AG08395 (cell line): ENCODE measurements at places on chromosomes 5 and 9.

DNA sequence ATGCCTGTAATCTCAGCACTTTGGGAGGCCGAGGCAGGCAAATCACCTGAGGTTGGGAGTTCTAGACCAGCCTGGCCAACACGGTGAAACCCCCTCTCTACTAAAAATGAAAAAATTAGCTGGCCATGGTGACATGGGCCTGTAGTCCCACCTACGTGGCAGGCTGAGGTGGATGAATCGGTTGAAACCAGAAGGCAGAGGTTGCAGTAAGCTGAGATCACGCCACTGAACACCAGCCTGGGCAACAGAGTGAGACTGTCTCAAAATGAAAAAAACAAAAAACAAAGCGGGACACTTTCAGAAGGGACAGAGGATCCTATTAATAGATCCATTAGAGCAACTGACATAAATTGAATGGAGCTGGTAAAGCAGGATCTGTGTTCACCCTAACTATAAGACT, 89.6 kb upstream of the SGCD start:
- no peak for DNase-seq

DNA sequence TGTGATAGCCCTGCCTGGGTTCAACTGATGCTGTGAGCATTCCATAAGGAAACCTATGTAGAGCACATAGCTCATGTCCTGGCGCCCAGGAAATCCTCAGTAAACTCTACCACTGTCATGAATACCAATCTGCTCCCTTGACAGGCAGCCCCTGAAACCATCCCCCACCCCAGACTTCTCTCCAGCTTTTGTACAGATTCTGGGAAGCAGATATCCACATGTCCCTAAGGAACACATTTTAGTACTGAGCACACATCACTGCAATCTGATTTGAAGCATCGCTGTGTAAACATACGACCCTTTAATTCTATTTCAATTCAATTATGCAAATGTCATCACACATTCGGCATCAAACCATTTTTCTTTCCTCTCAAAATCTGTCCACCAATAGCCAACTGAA, 89.5 kb upstream of the FSTL4 start:
- no peak for DNase-seq

GRCh38 chr5:62259699-62260250, 46.2 kb upstream of the KIF2A start:
- DNase-seq, result no peak

- DNase-seq, result no peak
Observed at GRCh38 chr9:128902351-128903078, 18.3 kb upstream of the PHYHD1 start.

DNA sequence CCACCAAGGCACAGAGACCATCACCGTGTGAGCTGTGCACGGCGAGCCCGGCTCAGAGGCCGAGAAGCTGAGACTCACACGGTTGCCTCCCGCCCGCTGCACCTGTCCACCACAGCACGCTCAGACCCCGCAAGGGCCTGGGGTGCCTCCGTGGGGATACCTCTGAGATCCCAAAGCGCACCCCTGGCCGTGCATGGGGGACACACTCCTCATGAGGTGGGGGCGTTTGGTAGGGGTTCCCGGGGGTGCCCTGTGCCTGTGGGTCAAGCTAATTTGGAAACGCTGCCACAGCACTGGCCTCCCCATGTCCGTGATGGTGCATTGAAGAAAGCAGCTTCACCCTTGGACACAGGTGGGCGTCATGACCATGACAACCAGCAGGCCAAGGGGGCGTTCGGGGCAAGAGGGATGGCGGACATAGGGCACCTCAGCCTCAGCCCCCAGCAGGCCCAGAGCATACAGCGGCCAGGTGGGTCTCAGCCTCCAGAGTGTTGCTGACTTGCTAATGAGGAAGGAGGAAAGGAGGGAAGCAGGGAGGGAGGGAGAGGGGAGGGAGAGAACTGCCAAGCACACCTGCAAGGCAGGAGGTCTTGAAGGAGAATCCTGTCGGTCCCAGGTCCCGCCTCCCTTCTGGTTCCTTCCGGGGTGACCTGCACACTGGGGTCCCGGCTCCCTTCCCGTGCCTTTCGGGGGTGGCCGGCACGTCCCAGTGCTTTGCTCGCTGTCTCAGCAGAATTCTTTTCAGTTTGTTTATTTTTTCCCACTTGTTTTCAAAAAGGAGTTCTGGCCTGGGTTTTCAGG, 34.7 kb downstream of the GLT6D1 start:
- no peak for DNase-seq

- DNase-seq, result no peak
Observed at GRCh38 chr5:159645179-159645846, 271.0 kb upstream of the ADRA1B start.

GRCh38 chr9:115262477-115262876, 144.5 kb upstream of the TNC start:
- peak; percentile 67 for DNase-seq

DNA sequence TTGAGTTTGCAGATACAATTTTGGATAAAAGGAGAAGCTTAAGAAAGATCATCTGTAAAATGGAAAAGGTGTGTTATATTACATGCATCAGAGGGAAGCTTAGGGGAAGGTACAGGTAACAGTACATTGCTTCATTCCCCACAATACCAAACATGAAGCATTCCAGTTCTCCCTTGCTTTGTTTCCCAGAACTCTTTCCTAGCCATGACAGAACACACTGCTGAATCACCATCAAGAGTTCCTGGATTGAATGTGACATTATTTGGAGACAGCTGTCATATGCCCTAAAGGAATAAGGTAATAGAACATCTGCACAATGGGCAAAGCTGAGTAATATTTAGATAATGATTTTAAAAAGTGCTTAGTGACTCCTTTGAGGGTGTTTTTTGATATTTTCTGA, 303.5 kb upstream of the ST8SIA4 start:
- no peak for DNase-seq

DNA sequence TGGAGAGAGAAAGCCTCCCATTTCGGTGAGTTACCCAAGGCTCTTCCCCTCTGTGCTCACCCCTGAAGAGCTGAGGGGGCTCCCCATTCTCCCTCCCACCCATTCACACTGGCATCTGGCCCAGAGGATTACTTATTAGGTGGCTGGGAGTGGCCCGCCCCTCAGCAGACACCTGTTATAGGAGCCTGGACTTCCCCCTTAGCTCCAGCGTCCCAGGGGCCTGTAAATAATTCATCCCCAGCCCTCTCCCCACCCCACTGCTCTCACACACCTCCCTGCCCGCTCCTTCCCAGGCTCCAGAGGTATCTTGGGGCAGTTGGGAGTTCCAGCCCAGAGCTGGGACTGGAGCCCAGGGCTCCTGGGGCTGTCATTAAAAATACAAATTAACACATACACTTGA, 11.6 kb upstream of the SLC6A7 start:
- DNase-seq, result no peak

DNA sequence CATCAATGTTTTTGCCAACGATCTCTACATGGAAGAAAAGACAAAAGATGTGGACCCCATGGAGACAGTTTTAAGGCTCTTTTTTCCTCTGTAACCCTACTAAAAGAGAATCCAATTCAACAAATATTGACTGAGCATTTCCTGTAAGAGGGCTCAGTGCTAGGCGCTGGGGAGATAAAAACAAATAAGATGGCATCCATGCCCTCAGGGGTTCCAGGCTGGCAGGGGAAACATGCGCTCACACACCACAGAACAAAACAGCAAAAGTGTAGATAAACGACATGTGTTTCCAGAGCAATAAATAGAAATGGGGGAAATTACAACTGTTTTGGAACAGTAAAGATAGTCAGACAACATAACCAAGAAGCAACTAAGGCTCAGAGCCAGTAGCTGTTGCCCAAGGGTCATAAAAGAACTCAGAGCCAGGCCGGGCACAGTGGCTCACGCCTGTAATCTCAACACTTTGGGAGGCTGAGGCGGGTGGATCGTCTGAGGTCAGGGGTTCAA, 25.2 kb downstream of the ZNF608 start:
- no peak for DNase-seq

DNA sequence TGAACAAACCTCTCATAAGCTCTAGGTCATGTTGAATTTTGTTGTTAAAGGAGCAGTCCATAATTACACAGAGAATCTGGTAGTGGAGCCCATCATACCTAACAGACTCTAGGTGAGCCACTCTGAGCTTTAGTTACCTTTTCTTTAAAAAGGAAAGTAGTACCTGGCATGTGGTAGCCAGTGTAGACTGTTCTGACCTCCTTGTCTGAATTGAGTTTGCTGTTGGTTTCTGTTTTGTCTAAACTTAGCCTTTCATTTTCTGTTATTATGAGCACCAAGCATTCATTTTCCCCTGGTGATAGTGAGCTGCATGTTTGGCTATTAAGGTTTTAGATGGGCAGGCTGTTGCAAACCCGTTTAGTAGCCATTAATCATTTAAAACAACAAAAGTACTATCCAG, 112.2 kb downstream of the MAST4 start:
- DNase-seq, result no peak

DNA sequence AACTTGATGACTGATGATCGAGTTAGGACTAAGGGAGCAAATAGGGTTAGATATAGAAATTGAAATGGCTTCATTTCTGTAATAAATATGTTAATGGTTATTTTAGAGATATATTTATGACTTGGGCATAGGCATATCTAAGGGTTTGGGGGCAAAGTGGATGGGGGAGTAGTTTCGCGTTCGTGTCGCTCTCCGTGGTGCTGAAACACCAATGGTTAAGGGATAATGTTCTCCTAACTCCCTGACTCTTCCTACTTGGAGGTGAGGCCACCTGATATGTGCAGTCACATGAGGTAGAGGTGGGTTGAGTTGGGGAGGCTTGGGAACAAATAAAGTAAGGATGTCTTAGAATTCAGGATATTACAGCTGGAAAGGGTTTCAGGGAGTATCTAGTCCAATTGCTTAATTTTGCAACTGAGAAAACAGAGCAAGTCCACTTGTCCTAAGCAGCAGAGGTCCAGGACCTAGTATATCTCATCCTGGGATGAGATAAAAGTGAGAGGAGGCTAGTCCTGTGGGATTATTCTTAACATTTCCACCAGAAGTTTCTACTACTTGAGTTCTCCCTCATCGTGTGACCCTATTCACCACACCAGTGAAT, 44.0 kb upstream of the MAP1B start:
- peak; percentile 16 for DNase-seq

DNA sequence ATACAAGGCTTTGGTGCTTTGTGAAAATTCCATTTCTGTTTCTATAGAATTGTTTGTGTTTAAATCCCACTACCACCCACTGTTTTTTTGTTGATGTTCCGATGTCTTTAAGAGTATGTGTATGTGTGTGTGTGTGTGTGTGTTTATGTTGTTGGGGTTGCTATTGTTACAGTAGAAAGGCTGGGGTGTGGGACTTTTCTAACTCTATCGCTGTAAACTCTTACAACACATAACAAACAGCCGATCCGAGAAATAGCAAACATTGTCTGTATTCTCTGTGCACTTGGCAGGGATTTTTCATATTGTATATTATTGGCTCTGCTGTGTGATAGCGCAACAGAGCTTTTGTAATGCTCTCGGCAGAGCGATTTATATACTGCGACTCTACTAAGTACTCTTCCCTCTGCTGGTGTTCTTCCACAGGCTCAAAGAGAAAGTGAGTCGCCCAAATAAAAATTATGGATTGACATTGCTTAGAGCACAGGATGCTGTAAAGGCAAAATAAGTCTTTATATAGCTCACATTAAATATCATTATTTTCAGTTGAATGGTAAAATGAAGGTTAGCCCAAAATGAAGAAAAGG, 492.2 kb upstream of the ARRDC3 start:
- no peak for DNase-seq

DNA sequence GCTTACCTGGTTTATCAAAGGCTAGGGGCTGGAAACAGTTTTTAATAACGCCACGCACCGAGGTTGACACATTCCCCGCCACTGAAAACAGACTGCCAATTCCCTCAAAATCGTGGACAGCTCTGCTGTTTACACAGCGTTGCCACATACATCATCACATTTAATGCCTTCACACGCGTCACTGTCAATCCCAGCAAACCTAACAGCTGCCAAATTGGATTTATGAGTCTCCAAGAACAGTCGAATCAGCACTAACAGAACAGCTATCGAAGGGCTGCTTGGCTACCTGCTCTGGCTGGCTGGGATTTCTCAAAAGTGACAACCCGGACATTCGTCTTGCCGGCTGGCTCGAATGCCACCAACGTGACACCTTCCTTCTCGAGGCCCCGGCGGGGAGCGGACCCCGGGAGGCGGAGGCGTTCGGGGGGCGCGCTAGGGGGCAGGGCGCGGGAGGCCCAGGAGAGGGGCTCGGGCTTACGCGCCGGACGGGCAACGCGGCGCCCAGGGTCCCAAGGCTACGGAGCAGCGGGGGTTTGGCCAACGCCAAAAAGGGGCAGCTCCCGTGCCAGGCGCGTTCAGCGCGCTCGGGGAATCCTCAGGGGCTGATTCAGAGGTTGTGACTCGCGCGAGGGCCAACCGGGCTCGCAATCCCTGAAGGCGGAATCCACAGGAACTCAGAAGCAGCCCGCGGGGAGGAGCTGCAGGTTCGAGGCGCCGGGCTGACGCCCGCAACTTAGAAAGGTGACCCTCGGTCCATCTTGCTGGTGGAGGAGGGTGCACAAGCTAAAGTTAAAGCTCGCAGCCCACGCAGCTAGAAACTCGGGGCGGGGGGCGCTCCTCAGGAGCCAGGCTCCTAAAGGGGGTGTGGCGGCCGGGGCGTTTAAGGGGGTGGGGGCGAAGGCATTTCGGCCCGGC, 1.2 kb downstream of the CDC14B start:
- DNase-seq, result peak; percentile 68

DNA sequence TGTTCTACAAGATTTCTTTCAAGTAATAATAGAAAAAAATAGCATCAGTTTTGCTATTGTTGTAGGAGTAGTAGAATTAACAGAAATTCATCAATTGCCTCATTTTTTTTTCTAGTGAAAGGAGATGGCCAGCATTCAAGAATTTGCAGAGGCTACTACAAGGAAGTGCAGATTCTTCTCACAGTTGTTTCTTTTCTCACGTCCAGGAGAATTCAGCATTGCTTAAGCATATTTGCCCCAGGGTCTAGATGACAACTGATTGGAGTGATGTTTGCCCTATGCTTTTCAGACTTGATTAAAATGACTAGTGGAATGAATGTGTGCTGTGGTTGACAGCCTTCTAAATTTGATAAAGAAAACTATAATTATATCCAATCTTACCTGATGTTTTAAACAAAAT, 46.6 kb upstream of the SLC12A2 start:
- DNase-seq, result peak; percentile 7

- DNase-seq, result no peak
Observed at GRCh38 chr9:5988265-5988664, 27.2 kb downstream of the RANBP6 start.

DNA sequence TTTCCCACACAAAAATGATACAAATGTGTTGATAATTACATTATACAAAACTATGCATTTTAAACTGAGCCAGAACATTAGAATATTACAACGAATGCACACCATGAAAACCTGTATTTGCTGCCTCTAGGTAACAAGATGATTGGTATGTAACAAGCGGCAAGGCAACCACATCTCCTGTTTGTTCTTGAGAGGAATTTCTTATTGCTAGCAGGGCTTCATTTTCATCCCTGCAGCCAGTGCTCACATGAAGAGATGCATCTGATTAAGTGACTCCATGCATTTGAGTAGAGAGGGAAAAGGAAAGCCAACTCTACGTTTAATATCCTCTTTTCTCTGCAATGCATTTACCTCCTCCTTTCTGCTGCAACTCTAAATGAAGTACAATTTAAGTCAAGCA, 36.6 kb downstream of the FRMD3 start:
- DNase-seq, result no peak
